ENCODE measurements at places on chromosomes 5 and 9.

- no peak for DNase-seq
Measured at GRCh38 chr5:14821100-14821845, 50.3 kb downstream of the ANKH start.

DNA sequence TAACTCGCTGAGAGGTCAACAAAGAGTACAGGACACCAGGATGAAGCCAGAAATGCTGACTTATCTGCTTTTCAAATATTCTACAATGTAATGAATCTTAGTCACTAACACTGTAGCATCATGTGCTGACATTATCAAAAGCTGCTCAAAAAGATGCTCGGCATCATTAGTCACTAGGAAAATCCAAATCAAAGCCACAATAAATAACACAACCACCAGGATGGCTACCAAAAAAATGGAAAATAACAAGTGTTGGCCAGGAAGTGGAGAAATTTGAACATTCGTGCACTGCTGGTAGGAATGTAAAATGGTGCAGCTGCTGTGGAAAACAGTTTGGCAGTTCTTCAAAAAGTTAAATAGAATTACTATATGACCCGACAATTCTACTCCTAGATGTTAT, 269.1 kb downstream of the GLIS3 start:
- no peak for DNase-seq

GRCh38 chr9:130487500-130487899, 42.7 kb downstream of the ASS1 start:
- no peak for DNase-seq

DNA sequence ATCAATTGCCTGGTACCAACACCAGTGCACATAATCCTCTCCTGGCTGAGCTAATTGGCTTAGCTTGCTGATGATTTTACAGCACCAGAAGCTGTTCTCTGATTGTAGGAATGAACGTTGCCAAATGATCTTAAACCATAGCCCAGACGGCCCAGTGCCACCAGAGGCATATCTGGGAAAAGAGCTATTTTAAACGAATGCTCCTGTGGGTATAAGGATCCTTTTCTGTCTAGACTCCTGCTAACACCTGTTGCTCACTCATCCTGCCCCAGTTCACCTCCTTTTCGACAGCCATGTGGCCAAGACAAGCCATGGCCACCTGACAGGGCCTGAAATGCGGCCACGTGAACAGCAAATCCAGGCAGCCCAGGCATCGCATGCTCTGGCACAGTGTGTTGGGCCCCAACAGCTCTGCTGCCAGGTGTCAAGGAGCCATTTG, 289.9 kb upstream of the SLC30A5 start:
- no peak for DNase-seq

DNA sequence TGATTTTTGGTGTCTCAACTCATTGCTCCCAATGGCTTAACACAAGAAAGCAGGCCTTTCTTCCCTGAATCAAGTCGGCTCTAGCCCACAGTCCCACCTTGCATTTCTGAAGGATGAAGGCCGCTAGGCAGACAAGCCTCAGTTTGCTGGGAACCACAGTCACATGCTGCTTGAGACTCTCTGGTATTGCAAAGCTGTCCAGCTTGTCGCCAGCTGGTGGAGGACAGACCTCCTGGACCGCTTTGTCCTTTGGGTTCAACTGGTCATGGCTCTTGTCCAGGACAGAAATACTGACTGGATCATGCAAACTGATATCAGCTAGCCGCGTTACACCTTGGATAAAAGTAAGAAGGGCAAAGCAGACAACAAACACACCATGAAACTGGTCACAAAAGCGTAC, 23.1 kb downstream of the DDX31 start:
- no peak for DNase-seq

DNA sequence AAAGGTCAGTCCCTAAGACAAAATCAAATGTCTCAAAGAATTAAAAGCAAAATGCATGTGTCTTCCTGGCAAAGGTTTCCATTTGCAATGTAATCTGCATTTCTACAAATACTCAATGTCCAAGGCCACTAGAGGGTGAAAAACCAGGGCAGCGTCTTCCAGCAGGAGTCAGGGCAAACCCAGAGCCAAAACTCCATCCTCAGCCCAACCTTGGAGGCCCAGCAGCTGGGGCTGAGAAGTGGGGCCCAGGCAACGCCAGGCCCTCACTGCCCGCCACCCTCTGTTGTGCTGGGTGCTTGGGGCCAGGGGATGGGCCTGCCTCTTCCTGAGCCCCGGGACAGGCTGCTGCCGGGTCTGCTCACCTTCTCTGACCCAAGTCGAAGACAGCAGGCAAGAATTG, 200.1 kb downstream of the PAX5 start:
- DNase-seq, result no peak

GRCh38 chr5:116731432-116731831, 156.8 kb upstream of the SEMA6A start:
- no peak for DNase-seq

DNA sequence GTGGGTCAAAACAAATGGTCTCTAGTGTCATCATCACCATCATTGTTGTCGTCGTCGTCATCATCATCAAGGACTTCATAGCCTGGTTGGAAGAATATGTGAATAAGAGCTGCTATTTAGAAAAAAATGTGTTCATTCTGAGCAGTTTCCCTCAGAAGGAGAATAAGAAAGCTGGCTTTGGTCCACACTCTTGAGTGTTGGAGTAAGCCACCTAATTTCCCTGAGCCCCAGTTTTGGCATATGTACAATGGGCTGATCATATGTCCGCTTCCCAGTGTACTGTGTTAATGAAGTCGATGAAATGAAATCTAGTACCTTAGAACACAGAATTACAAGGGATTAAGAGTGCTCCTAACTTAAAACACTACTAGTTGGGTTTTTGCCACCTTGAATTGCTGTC, 545.5 kb downstream of the CCDC171 start:
- no peak for DNase-seq

GRCh38 chr5:142600092-142600491, 85.8 kb downstream of the FGF1 start:
- DNase-seq, result no peak

- DNase-seq, result no peak
Measured at GRCh38 chr5:80655231-80655774, 520 bp upstream of the DHFR start.

DNA sequence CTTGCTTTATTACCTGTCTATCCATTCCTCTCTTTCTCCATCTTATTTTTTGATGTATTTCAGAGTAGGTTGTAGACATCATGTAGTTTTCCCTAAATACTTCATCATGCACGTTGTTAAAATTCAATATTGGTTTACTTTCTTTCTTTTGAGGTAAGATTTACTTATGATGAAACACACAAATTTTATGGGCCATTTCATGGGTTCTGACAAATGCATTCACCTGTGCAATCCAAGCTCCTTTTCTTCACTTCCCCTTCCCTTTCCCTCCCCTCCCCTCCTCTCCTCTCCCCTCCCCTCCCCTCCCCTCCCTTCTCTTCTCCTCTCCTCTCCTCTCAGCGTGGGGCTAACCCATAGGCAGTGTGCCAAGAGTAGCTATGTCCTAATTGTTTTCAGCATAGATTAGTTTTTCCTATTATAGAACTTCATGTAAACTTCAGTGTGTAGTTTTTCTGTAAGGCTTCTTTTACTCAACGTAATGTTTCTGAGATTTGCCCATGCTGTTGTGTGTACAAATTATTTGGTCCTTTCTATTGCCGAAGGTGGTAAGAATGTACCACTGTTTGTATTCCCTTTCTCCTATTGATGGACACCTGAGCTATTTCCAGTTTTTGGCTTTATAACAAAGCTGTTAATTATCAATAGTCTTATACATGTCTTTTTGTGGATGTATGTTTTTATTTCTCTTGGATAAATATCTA, 92.9 kb upstream of the CLINT1 start:
- no peak for DNase-seq

DNA sequence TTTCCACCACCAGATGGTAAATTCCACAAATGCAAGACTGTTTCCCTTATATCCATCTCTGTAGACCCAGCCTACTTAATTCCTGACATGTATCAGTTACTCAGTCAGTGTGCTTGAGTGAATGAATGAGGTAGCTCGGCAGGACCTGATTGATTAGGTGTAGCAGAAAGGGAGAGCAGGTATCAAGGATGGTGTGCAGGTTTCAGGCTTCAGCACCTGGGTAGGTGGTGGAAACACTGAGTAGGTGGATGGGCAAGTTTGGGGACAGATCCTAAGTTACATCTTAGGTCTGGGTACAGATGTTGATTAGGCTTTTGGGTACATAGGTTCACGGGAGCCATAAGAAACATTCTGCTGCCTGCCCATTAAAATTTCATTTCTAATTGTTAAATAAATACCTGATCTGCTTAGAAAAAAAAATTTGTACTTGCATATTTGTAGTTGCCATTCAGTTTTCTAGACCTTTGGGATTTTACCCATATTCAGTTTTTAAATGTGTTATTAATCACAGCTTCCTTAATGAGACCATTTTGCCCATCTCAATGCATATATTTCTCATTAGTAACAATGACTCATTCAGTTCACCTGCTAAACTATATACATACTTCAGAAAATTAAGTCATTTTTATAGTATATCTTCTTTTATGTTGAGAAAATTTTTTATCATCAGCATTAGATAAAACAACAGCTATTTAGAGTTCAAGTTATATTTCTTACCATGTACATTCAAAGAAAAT, 111.8 kb downstream of the INIP start:
- no peak for DNase-seq

DNA sequence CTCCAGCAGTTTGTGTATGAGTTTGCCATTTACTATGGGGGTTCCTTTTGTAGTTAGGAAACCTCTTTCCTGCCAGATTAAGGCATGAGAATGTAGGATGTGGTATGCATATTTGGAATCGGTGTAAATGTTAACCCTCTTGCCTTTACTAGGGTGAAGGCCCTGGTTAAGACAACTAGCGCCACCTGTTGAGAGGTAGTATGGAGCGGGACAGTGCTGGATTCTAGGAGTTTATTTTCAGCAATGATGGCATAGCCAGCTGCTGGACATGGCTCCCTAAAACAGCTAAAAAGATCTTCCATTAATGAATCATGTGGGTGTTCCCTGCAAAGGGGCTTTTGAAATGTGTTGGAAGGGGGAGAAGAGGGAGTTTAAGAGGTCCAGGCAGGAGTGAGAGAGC, 30.7 kb upstream of the GPX3 start:
- no peak for DNase-seq

DNA sequence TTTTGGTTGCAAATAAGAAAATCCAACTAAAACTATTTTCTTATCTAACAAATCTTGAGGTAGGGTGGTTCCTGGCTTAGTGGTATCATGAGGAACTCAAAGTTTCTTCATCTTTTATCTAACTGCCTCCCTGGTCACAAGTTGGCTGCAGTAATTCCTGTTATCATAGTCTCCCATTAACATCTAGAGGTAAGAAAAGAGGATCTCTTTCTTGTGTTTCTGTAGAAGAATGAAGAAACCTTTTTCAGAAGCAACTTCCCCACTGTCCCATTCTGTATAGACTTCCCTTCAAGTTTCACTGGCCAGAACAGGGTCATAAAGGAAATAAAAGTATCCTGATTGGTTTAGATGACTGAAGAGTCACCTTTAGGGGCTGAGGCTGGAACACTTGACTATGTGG, 81.8 kb upstream of the ELL2 start:
- no peak for DNase-seq

GRCh38 chr5:94196953-94197352, 421.5 kb downstream of the KIAA0825 start:
- no peak for DNase-seq

GRCh38 chr5:79093762-79094161, 17.8 kb upstream of the BHMT start:
- DNase-seq, result no peak

DNA sequence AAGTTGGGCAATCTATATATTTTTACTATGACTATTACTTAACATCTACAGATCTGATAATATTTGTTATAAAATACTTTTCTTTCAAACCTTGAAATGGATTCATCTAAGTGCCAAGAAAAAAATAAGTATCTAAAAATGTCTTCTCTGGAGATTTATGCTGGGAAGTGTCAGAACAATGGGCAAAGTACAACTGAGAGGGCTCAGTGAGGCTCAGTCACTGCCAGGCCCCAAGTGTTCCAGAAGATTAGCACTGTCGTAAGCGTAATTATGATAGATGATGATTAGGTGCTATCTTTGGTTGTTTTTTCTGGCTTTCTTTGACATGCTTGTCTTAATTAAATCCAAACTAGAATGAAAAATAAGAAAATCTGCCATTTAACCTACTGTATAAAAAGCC, 72.2 kb upstream of the ADAMTS19 start:
- DNase-seq, result no peak

- no peak for DNase-seq
Measured at GRCh38 chr5:125743939-125744338, 679.3 kb upstream of the GRAMD2B start.
